Stimulated activated CD8-positive, alpha-beta memory T cell treated with anti-CD3 and anti-CD28 coated beads, Interleukin-4, amount 100 ng/mL, for 24 hours (primary cell): ENCODE measurements at places on chromosomes 5 and 9.

GRCh38 chr9:37309136-37309535 is 113.4 kb upstream of the GRHPR start:
- DNase-seq = no peak

DNA sequence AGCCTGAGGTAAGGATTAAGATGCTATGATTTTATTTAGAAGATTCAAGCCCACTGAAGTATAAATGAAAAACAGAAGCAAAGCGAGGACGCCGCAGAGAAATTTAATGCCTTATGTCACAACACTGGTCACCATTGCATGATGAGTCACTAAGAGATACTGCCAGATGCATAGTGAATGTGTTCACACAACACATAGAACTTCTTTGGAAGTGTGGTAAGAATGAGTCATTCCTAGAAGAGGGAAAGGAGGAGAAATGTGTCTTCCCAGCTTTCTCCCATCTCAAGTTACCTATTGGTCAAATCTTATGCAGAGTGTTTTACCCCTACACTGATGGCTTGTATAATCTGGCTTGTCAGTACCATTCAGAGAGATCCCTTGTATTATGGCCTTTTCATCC is 465.3 kb upstream of the ARRDC3 start:
- DNase-seq = no peak

- no peak for DNase-seq
Observed at GRCh38 chr9:137836831-137837241, 40.7 kb upstream of the CACNA1B start.

GRCh38 chr5:142106061-142106460 is 2.5 kb upstream of the NDFIP1 start:
- no peak for DNase-seq

DNA sequence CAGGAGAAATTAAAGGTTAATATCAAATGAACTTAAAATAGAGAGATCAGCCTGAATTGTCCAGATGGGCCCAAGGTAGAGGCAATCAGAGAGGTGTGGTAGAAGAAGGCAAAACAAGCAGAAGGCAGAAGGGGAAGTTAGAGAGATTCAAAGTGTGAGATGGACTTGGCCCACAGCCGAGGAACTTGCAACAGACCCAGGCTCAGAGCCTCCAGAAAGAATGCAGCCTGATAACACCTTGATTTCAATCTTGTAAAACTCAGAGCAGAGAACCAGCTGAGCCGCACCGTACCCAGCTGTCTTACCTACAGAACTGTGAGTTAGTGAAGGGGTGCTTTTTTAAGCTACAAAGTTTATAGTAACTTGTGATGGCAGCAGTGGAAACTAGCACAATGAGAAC is 190.9 kb downstream of the RFK start:
- DNase-seq = no peak

- DNase-seq = no peak
Observed at GRCh38 chr5:31767335-31768031, 128.6 kb downstream of the PDZD2 start.

DNA sequence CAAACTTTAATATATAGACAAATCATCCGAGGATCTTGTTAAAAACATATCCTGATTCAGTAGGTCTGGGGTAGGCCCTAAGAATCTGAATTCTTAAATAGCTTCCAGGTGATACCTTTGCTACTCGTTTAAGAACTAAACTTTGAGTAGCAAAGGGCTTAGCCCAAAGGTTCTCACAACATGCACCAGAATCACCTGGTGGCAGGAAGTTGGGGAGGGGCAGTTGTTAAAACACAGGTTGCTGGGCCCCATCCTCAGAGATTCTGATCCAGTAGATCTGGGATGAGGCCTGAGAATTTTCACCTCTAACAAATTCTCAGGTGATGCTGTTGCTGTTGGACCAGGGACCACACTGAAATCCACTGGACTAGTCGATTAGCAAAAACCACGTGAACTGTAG is 20.0 kb upstream of the RGMB start:
- no peak for DNase-seq

- no peak for DNase-seq
Observed at GRCh38 chr5:32630867-32631491, 45.6 kb downstream of the SUB1 start.

DNA sequence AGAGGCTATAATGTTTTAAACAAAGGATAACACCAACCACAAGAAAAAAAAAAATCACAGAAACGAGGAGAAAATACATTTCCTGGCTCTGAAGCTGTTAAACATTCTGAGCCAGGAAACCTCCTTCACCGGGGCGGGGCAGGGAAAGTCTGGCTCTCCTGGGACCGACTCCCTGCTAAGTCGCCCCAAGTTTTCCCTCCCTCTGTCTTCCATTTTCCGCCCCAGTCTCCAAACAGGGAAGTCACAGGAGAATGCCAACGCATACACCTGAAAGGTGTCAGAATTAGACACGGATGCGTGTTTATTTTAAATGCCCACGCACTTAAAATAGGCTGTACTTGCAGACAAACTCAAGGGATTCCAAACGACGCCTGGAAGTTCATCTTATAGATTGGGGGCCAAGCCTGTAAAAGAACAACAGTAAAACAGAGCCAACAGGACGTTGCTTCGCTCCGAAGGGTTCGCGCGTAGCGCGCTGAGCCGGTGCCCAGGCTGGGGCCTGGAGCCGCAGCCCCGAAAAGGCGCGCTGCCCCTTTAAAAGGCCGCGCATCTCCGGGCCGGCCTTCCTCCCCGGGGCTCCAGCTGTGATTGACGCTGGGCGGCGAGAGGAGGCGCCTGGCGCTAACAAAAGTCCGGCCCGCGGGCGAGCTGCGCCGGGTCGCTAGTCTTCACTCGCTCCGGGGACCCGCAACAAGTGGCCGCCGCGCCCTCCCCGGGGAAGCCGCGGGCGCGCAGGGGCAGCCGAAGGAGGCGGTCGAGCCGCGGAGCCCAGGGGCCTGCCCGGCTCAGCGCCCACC is at the start of gene FBXL7:
TSS of gene FBXL7 (plus strand) at position 653 of the 797 bp plus-strand sequence.
- no peak for DNase-seq

DNA sequence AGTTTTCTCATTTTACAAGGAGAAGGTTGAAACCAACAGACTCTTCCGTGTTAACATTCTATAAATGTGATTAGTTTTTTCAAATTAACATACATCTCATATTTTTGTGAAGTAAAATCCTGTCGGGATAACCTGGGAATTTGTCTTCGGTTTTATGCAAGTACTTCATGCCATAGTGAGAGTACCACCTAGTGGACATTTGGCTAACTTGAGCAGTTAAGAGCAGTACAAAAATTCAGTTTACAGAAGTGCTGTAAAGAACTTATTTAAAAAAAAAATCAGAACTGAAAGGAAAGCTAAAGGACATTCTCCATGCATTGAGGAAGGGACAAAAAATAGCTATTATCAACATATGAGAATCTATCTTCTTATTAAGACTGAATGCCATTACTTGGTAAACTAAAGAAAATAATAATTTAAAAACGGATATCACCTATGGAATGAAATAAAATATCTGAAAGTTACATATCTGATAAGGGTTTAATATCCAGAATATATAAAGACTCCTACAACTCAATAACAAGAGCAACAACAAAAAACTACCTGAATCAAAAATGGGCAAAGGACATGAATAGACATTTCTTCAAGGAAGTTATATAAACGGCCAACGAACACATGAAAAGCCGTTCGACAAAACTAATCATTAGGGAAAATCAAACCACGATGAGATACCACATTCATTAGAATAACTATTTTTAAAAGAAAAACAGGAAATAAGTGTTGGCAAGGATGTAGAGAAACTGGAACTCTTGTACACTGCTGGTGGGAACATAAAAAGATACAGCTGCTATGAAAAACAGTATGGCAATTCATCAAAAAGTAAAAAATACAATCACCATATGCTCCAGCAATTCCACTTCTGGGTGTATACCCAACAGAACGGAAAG is 117.0 kb upstream of the GNA14 start:
- no peak for DNase-seq

DNA sequence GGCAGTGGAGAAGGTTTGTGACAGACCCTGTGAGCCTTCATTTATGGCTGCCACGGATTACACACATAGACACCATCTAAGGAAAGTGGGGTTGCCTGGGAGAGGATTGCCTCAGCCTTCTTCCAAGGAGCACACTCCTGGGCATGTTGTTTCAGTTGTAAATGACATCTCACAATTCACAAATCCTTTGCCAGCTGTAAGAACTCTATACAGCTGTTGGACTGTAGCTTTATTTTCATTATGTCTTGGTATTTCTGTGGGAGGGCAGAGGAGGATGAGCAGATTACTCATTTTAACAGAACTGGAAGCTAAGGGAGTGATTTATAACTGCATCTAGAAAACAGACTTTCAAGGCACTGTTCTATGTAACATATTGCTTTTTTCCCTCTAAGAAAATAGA is 25.6 kb downstream of the MELK start:
- DNase-seq = no peak

DNA sequence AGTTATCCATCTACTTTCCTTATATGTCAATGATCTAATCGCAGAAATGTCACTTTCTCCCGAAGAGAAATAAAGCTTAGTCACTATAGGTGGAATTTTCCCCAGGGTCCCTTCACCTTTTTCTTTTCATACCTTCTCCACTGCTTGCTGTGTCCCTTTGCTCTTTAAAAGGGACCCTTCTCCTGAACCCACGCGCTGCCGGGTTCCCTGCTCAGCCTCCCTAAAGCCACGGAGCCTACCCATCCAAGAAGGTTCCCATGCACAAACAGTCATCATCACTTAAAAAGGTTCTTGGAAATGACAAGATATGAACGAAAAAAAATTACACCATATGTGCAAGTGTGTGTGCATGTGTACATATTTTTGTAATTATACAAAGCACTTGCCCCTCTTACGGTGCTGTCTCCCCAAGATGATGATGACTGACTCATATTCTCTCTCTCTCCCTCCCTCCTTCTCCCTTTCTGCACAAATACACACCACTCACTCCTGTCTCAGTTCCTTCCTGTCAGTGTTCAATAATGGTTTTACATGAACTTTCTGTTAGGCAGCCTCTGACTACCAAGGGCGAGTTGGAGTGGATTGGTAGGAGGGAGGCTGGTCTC is 1.5 kb upstream of the PTPRD start:
- no peak for DNase-seq

- no peak for DNase-seq
Observed at GRCh38 chr9:99121604-99122003, 16.7 kb downstream of the TGFBR1 start.

DNA sequence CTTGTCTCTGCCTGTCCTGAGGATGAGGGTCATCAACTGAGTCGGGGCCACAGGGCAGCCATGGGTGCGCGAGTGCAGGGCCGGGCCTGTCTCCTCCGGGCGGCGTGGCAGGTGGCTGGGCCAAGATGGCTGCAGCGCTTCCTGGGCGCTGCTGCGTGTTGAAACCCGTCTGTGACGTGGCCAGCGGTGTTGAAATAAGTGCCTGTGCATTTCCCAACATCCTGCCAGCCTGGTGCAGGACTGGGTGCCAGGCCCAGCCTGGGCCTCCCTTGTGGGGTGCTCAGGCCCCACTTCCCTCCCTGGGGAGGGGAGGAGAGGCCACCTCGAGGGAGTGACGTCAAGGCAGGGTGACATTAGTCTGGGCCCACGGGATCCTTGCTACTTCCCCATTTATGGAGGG is 45.5 kb downstream of the RXRA start:
- DNase-seq = no peak

DNA sequence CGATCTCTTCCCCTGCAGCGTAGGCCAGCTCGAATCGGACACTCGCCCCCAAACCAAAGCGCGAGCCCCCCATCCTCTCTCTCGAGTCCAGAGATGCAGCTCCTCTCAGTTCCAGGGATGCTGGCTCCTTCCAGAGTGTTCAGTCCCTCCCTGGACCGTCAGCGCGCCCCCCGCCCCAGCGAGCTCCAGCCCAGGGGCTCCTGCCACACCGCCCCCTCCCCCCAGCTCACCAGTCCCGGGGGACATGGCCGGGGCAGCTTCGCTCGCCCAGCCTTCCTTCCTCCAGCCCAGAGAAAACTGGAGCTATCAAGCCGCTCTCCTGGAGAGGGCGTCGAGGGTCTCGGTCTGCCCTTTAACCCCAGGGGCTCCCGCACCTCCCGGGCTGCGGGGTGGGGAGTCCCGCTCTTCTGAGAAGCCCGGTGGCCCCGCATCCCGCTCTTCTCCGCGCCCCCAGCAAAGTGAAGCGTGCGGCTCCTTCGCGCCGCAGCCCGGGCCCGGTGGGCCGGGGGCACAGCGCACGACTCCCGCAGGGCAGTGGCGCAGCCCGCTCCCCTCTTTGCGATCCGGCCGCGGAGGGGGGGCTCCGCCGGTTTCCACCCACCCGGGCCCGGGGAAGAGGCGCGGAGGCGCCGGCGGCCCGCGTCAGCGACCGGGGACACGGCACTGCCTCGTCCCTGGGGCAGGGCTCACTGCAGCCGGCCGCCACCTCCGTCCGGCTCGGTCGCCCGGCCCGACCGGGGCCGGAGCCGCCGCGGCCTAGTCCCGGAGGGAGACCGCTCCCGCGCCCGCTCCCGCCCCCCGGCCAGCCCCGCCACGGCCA is 587 bp downstream of the MIER3 start:
- DNase-seq = peak; percentile 1

DNA sequence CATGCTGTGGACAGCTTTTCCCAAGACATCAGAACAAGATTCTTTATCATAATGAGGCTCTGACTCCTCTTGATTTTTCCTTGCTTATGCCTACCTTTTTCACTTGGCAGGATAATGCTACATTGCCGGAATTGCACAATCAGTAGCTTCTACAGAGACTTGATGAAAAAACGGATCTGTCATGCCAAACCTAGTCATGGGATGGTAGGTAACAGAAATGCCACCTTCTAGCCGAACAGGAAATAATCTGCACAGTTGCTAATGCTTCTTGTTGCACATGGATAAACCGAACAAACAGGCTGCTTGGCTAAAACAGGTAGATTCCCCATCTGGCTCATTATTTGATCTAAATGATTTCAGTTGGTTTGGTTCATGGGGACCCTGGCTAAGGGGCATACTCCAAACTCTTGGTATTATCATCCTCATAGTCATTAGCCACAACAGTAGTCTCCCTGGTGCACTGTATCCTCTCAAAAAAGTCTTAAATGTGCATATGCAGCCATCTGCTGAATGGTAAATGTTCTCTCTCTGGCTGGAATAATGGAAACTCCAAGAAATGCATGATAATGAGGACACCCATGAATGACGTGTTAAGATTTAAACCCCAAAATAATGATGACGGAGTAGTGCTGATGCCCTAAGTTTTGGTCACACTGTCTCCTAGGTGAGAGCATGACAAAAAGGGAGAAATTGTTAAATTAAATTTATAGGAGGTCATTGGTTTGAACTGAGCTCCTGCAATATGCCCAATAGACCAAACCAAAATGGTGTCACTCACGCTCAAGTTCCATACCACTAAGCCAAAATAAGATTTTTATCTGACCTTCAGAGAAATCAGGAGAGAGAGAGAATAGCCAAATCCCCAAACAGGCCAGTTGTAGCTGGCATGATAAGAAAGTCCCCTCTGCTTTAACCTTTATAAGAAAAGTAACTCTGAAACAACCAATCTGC is 47.0 kb downstream of the RAPGEF1 start:
- DNase-seq = no peak

GRCh38 chr5:55989860-55990259 is 4.9 kb downstream of the IL6ST start:
- DNase-seq = no peak

DNA sequence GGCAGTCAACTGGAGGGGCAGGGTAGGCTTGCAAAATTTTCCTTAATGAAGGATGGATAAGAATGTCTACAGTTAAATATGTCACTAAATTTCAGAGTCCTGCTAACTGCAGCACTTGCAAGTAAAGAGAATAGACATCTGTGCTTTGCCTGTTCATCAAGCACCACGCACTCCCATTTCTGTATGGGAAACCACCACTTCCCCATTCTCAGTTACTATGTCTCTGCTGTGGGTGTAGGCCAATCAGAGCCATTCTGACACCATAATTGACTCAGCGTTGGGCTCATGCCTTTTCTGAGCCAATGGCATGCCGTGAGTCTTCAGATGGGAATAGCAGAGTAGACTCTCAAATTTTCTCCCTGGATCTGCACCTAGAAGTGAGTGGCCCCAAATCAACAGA is 247.5 kb downstream of the GABRB2 start:
- no peak for DNase-seq

GRCh38 chr9:117555964-117556629 is 141.2 kb upstream of the ASTN2 start:
- no peak for DNase-seq
